ENCODE measurements at places on chromosomes 16 and 17. TPM values are rescaled to one million over a fixed set of nuclear protein-coding genes. Genes with fewer than 3 reads are reported as not detected.

NOTUM gene
- 0.09 TPM for total RNA-seq

KRT12 gene
- total RNA-seq: not detected

TNK1 gene
- 0.57 TPM for total RNA-seq

MFSD6L gene
- total RNA-seq: not detected

CCDC40 gene
- 4.4 TPM for total RNA-seq

CEP295NL gene
- 0.85 TPM for total RNA-seq
